ENCODE measurements at places on chromosomes 4 and X. TPM values are rescaled to one million over a fixed set of nuclear protein-coding genes. Genes with fewer than 3 reads are reported as not detected.

- DNase-seq, result no peak
Measured at GRCh38 chr4:23353200-23353599, 536.6 kb downstream of the PPARGC1A start.

- no peak for DNase-seq
Measured at GRCh38 chr4:189802884-189803283, 137.8 kb upstream of the FRG1 start.

DNA sequence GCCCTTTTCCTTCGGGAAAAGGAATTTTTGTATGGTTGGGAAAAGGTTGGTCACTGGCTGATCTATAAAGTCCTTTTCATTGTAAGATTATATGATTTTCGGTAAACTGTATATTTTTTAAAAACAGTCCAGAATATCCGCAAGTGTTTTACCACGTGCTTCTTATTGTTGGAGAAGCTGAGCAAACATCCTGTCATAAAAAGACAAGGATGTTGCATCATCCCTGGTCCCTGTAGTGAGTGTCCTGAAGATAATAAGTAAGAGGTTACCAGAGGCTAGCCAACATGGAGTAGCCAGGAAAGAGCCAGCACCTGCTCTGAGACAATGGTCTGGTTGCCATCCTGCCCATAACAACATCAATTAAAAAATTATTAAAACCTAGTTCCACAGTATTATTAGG lies 5.1 kb downstream of the CXCL9 start:
- DNase-seq, result no peak

DNA sequence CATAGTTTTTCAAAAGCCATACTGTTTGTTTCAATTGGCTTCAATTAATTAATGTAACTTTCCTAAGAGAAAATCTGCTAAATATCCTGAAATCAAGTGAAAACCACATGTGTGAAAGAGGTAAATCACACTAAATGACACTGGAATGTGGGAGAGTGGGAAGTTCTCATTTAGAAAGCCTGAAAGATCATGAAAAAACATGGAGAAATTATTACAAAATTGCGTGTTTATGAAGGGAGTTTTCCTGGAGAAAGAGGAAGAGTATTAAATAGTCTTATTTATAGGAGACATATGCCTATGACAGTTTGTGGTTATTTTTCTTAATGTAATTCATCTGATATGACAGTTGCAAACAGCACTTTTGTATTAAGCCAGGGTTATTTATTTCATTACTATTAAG lies 183.7 kb downstream of the DKK2 start:
- DNase-seq, result no peak

DNA sequence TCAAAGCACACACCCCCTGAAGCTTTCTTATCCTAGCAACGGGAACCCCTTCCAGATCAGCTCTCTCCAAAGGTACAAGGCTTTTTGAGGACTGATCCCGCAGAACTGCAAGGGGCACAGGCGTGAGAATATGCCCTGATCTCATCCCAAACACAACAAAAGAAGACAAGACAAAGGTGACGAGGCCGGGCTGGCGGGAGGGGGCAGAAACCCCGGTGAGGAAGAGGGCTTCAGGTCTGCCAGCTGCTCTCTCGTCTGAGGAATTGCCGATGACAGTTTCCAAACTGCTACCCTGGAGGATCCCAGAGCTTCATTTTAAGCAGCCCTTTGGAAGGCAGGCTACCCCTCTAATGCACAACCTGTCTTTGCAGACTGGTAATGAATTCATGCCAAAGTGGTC lies 3.4 kb downstream of the HCFC1 start:
- DNase-seq, result no peak

GRCh38 chr4:2442175-2442993 lies 23.6 kb downstream of the CFAP99 start:
- no peak for DNase-seq

DNA sequence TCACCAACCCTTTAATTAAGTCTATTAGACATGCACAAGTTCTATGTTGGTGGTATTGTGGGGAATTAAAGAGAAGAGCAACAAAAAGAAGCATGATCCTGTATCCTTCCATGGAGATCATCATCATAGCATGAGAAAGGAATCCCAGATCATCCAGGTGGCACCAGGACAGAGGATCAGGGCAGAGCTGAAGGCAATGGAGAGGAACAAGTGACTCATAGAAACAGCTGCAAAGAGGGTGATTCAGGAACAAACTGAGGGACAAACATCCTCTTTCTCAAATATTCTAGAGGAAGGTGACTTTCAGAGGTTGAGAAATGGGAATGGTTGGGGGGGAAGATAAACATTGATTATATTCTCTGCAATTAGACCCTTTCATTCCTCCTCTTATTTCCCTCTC lies 105.5 kb upstream of the OTUD4 start:
- no peak for DNase-seq

- no peak for DNase-seq
Measured at GRCh38 chrX:104961926-104962325, 258.6 kb downstream of the TEX13A start.

DNA sequence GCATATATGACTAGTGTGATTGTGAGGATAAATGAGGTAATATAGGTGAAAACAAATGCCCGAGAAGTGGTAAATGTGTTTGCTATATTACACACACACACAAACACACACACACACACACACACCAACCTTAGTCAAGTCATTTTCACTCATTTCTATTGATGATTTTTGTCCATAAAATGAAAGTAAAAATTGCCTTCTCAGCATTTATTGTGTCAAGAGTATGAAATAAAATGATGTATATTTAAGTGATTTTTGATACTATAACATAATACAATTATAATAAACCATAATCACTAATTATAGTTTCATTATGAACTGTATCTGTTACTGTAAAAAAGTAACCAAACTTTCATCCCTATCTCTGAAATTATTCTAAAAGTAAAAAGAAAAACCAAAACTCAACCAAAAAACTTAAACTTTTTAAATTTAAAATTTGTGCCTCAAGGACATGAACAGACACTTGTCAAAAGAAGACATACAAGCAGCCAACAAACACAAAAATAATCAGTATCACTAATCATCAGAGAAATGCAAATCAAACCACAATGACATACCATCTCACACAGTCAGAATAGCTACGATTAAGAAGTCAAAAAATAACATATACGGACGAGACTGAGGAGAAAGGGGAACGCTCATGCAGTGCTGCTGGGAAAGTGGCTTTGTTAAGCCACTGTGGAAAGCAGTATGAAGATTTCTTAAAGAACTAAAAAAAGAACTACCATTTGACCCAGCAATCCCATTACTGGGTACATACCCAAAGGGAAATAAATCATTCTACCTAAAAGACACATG lies 601.0 kb downstream of the TMA16 start:
- no peak for DNase-seq

Gene MUC7
- not detected for polyA plus RNA-seq

GRCh38 chr4:13918110-13918509 lies 290.6 kb upstream of the BOD1L1 start:
- DNase-seq, result peak; percentile 93

Gene RBM46
- polyA plus RNA-seq, result not detected

DNA sequence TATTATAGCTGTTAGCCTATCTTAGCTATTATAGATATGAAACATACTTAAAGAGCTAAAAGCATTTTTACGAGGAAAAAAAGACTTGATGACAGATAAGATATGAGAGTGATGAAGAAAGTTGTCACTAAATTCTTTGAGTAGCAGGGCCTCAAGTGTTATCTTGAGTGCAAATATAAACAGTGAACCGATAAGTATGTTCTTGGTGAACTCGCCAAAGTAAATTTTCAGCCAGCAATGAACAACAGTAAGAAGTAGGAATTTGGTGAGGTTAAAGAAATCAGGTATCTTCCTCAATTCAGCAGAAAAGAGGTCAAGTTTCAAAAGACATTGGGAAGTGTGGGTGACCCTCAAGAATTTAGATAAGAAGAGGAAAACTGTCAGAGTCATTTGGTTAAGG lies 471.8 kb upstream of the FTHL17 start:
- DNase-seq, result no peak

Gene SOD3
- 0.04 TPM for polyA plus RNA-seq

DNA sequence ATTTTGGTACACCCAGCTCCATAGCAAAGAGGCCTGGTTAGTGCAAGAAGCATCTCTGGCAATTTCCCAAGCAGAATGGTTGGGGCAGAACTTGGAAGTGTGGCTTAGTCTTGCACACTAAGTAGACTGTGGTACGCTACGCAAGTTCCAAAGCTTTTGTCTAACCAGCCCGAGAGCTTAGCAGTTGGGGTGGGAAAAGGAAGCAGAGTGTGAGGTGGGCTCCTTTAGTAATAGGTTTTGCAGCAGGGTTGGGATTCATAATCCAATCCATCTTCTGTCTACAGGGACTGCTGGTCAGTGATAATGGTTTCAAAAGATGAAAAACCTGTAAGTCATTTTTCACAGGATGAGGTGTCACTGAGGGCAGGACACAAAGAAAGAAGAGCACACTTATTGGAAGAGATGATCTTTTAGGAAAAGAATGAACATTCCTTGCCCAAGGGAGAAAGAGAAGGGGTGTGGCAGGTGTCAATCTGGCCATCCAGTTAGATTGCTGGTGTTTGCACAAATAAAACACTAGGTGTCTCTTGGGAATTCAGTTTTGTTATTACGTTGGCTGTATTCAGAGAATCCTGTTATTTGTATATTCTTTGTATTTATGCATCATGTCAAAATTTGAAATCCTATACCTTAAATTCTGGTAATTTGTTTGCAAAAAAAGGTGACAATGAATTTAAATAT lies 244.3 kb downstream of the GPAT3 start:
- DNase-seq, result peak; percentile 61

DNA sequence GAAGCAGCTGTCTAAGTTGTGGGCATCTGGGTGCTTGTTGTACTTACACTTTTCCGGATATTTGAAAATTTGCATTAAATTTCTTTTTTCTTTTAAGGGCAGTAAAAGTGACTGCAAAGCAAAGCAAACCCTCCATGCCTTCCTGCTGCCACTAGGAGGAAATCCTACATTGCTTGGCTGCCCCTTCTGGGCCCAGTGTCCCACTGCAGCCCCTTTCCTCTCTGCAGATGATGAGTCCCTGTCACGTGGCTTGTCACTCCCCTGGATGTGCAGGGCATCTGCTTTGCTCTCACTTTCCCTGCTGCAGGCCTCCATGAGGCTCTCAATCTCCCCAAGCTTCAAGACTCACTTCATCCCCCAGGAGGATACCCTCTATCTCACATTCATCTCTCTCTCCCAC lies 12.7 kb downstream of the TSR2 start:
- DNase-seq, result no peak

DNA sequence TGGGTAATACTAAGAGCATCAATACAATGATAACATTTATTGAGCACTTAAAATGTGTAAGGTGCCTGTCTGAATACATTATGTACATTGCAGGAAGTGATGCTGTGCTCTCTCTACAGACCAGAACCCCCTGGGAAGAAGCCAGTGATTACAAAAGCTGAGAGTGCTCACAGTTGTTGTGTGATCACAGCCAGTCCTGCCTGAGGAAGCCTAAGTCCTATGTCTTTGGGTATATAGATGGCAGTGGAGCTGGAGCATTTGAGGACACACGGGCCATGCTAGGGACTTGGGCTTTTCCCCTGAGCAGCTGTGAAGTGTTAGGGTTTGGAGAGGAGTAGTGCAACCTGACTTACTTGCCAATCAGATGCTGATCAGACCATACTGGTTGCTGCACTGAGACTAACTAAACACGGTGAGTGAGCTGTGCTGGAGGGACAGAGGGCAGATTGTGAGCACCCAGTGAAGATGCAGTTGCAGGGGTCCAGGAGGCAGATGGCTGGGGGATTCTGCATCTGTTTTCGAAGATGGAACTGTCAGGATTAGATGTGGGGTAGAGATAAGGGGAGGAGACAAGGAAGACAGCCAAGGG lies 60.8 kb upstream of the TBC1D14 start:
- DNase-seq, result no peak

- DNase-seq, result no peak
Measured at GRCh38 chrX:150871341-150871811, 27.1 kb downstream of the CD99L2 start.

DNA sequence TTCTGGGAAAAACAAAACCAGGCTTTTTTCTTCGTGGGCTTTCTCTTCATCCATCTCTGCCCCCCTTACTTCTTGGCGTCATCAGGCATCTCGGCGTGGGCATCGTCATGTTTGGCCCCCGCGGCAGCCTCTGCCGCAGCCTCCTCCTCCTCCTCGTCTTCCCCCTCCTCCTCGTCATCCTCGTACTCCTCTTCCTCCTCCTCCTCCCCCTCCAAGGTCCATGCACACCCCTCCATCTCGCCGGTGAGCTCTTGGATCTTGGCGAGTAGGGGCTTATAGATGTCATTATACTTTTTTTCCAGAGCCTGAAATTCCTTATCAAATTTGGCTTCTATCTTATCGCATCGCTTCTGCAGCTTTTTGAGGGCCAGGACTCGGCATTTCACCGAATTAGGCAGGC lies 488 bp downstream of the NAP1L5 start:
- no peak for DNase-seq

DNA sequence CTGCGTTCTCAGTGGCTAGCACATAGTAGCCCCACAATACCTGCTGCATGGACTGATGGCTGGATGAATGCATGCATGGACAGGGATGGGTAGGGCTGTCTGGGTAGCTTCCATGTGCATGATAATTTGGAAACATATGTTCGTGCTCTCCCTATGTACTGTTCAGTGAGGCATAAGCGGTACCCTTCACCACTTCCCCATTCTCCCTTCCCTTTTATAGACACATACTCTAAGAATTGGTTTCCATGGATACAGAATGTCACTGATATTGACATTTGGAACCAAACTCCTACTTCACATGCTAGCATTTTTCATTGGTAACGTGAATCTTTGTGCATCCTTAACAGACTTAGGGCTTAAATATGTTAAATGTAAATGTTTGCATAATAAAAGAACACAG lies 20.4 kb downstream of the USP46 start:
- DNase-seq, result no peak

Gene DUSP21
- not detected for polyA plus RNA-seq

DNA sequence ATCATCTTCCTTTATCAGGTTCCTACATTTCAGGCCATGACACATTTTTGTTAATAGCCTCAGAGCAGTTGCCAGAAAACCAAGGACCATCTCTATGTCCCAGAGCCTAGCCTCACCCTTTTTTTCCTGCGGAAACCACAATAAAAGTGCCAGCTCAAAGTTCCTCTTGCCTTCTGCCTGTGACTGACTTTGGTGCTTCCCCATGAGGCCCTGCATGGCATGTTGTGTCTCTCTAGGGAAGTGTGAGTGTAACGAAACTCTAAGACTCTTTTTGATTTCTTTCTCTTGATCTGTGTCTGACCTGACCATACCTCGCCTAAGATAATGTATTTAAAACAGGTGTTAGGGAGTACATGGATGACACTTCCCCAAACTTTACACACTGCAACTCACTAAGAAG lies 642.3 kb upstream of the BOD1L1 start:
- no peak for DNase-seq

Gene SMARCA1
- polyA plus RNA-seq, result 11.2 TPM

GRCh38 chr4:11467931-11468330 lies 39.2 kb upstream of the HS3ST1 start:
- DNase-seq, result no peak

DNA sequence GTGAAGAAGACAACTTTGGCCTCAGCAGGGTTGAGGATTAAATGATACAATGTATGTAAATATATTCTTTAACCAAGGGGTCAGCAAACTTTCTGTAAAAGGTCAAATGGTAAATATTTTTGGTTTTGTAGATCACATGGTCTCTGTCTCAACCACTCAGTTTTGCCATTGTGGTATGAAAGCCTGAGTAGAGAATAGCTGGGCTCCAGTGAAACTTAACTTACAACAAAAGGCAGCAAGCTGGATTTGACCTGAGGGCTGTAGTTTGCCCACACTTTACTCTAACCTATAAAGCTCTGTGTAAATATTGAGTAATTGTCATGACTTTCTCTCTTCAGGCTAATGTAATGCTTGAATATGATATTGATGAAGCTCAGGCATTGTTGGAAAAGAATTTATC lies 19.6 kb downstream of the VBP1 start:
- DNase-seq, result no peak

Gene GAB1
- 1.8 TPM for polyA plus RNA-seq
